ENCODE measurements at places on chromosomes 11 and 22. TPM values are rescaled to one million over a fixed set of nuclear protein-coding genes. Genes with fewer than 3 reads are reported as not detected.

DNA sequence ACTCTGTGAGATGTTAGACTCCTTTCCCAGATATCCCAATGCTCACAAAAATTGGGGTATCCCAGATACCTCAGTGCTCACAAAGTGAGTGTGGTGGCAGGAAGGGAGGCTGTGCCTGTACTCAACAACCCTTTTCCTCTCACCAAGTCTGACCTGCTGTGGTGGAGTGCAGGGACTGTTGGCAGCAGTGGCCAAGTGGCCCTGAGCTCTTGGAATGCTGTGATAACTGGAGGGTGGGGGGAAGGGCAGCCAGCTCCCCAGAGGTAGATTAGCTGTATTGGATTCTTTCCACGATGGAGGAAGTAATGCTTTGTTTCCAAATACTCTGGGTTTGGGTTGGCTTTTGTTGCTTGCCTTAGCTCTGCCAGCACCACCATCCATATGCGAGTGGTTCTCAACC, 46.0 kb upstream of the OR9Q1 start:
- no peak for DNase-seq

GRCh38 chr11:12420706-12421105, 43.3 kb downstream of the PARVA start:
- no peak for DNase-seq

GRCh38 chr11:88327061-88327460, 10.5 kb downstream of the CTSC start:
- DNase-seq: no peak

DNA sequence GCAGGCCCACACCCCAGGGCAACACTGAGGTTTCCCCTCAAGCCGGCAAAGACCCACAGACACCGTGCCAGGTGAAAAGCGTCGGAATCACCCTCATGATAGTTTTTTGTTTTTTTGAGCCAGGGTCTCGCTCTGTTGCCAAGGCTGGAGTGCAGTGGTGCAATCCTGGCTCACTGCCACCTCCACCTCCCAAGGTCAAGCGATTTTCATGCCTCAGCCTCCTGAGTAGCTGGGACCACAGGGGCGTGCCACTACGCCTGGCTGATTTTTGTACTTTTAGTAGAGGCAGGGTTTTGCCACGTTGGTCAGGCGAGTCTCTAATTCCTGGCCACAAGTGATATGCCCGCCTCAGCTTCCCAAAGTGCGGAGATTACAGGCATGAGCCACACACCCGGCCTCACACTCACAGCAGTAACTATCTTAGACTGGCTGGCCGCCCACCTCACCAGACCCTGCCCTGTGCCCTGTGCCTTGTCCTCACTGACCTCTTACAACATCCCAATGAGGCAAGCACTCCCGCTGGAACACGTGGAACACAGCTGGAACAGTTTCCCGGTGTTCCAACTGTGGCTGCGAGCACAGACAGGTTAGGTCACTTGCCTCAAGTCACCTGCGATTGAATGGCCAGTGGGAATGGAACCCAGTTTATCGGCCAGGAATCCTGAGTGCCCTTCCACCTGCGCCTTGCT, 21.1 kb downstream of the LRRC10B start:
- no peak for DNase-seq

Gene NCAM1
- total RNA-seq: 0.23 TPM

DNA sequence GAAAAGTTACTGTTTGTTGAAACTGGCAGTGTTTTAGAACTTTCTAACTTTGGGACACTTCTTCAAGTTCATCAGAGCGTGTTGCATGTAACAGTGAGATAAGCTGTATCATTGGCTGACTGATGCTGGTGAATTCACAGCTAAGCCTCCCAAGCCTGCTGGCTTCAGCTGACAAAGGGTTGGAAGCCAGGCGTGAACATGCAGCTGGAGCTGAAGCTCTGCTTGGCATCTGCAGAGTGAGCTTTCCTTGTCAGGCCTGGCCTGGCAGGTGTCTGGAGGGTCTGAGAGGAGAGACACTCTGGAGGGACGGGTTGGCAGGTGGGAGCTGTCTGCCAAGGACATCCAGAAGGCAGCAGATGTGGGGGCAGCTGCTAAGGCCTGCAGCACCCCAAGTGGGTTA, 1.5 kb downstream of the AMPD3 start:
- DNase-seq: no peak

GRCh38 chr11:102494216-102494615, 36.3 kb downstream of the MMP7 start:
- no peak for DNase-seq

DNA sequence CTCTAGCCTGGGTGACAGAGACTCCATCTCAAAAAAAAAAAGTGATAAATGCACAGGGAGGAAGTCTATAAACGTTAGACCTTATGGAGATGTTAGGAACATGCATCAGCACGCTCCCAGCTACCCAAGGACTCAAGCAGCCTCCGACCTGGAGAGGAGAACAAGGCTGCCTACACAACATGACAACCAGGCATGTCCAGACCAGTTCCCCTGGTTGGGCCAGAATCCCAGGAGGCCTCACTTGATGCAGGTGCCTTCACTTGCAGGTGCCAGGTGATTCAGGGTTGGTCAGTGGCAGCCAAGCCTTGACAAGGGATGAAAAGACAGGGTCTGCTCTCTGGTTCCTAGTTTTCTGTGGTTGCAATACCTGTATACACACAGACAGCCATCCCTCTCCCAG, 5.9 kb downstream of the RANGAP1 start:
- no peak for DNase-seq

DNA sequence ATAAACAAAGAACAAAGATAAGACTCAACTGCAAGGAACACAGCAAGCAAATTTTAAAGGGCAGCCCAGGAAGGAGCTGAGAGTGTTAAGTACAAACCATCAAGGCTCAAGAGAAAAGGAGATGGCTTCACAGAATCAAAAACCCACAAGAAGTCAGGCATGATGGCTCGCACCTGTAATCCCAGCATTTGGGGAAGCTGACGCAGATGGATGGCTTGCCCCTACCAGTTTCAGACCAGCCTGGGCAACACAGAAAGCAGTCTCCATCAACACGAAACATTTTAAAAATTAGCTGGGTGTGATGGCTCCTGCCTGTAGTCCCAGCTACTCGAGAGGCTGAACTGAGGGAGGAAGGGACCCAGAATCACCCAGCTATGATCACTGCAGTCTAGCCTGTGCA, 32.6 kb downstream of the MAPK1 start:
- DNase-seq: peak; percentile 23

- no peak for DNase-seq
These were observed 252.2 kb upstream of the MTNR1B start for GRCh38 chr11:92717240-92717639.

DNA sequence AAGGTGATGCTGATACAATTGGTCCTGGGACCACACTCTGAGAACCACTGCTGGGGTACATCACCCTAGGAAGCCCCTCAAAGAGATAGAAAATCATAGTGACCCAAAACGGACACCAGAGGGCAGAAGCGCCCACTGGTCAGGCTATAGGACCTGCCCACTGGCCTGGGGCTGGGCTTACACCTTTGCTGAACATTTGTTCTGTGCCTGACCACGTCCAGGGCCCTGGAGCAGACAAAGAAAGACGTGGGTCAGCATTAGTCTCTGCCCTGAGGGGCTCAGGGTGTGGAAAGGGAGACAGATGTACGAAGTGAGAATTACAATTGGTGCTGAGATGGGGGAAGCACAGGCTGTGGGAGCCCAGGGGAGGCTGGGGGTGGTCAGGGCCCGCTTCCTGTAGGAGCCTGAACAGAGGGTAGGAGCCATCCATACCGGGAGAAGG, 14.4 kb upstream of the SERPINH1 start:
- DNase-seq: no peak

- no peak for DNase-seq
These were observed 24.5 kb upstream of the RAB1B start for GRCh38 chr11:66243782-66244535.

Gene CCDC73
- 0.11 TPM for total RNA-seq

Gene ESAM
- total RNA-seq: 26.1 TPM

DNA sequence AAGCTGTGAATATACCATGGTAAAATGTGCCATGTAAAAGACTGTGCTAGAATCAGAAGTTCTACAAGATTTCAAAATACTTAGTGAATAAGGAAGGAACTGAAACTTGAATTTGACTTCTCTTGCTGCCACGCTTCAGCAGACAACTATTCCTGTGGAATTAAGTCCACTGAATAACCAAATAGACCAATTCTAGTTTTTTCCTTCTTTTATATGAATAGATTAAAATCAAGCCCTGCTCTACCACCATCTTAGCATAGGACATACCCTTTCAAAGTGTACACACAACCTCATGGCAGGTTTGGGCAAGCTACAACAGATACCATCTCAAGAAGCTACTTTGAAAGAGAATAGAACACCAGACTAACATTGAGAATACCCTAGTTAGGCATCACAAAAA, 23.4 kb upstream of the CLNS1A start:
- DNase-seq: no peak

GRCh38 chr11:16843294-16843693, 104.8 kb downstream of the C11orf58 start:
- DNase-seq: no peak

Gene APOBEC3G
- total RNA-seq: 103 TPM
